ENCODE measurements at places on chromosomes 11 and 22. TPM values are rescaled to one million over a fixed set of nuclear protein-coding genes. Genes with fewer than 3 reads are reported as not detected.

SELENOM gene
- 20.1 TPM for total RNA-seq

PANX1 gene
- total RNA-seq, result 37.5 TPM

PDGFD gene
- total RNA-seq, result 1.7 TPM

DNA sequence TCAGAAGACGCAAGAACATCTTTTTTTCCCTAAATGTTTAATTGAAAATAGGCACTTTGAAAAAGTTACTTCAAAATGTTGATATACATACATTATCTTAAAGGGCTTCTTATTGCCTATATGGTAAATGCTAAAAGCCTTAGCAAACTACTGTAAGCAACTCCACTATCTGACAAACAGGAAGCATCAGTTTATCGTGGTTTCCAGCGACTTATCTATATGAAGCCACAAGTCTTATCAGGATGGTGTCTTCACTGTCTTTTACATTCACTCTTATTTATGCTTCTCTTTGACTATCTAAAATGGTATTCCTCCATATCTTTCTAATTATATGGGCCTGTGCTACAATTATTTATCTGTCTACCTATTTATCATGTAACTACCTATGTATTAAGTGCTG lies 2091.9 kb downstream of the LRRC4C start:
- H3K4me1 ChIP-seq, result no peaks in the 10 kb centered on the region
- no peak for DNase-seq
- H3K36me3 ChIP-seq, result no peaks in the 10 kb centered on the region
- H3K27me3 ChIP-seq, result no peaks in the 10 kb centered on the region
- no peak overlapping the region for H3K27ac ChIP-seq

- peaks cover 2% of the 10 kb centered on the region for H3K27me3 ChIP-seq
- no peak overlapping the region for H3K27ac ChIP-seq
- no peak for DNase-seq
- peaks cover 2% of the 10 kb centered on the region for H3K36me3 ChIP-seq
Measured at GRCh38 chr11:132228746-132229325, 858.4 kb downstream of the NTM start.
